ENCODE measurements at places on chromosomes 16 and 17.

GRCh38 chr16:19113577-19114358, at the start of gene ITPRIPL2:
TSS of gene ITPRIPL2 (plus strand) at chr16:19113964. CDS start at chr16:19114462, 498 bp downstream.
- DNase-seq: no peak

- DNase-seq: no peak
Measured at GRCh38 chr16:50464325-50465290, 83.6 kb upstream of the NKD1 start.

GRCh38 chr16:629185-629832, 1.5 kb upstream of the WFIKKN1 start:
- DNase-seq: no peak

- no peak for DNase-seq
Measured at GRCh38 chr17:81869221-81870130, 1.7 kb downstream of the ARHGDIA start.

DNA sequence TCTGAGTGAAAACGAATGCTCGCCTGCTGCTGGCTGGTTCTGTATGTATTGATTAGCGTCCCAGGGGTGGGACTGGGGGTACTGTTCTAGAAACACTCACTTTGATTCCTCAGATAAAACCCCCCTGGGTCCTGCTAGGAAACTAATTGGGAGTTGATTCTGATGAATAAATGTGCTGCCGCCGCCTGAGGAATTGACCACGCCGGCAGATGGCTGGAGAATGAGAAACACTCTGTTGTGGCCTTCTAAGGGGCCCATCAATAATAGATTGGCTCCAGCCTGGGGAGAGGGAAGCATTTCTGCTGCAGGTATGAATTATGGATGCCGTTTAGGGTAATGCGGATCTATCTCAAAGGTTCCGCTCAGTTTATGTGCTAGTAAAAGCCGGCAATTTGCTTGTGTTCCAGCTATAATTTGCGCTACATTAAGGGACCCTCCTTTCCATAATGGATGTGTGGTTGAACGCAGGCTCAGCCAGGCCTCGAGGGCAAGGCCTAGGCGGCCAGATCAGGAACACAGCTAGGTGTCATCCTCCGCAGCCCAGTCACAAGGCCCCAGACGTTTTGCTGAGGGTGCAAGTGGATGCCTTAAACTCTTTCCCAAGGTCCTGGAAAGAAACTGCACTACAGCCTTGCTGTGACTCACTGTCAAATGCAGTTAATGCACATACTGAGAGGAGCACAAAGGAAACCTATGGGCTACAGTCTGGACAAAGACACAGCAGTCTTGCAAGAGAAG, 132.2 kb upstream of the HS3ST2 start:
- DNase-seq: no peak

GRCh38 chr16:56050916-56051315, 140.4 kb upstream of the GNAO1 start:
- no peak for DNase-seq

- DNase-seq: no peak
Measured at GRCh38 chr16:56475201-56475600, 23.8 kb downstream of the OGFOD1 start.

GRCh38 chr16:13178318-13178717, 276.9 kb downstream of the SHISA9 start:
- DNase-seq: no peak

DNA sequence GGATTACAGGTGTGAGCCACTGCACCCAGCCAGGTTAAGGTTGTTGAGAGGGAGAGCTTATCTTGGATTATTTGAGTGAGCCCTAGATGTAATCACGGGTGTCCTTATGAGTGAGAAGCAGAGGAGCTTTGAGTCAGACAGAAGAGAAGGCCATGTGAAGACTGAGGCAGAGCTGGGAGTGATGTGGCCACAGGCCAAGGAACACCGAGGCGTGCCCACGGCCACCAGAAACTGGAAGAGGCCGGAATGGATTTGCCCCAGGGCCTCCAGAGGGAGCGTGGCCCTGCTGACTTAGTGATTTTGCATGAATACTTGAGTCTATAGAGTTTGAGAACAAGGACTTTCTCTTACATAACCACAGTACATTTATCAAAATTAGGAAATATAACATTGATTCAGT, 137.7 kb downstream of the RPTOR start:
- DNase-seq: no peak

DNA sequence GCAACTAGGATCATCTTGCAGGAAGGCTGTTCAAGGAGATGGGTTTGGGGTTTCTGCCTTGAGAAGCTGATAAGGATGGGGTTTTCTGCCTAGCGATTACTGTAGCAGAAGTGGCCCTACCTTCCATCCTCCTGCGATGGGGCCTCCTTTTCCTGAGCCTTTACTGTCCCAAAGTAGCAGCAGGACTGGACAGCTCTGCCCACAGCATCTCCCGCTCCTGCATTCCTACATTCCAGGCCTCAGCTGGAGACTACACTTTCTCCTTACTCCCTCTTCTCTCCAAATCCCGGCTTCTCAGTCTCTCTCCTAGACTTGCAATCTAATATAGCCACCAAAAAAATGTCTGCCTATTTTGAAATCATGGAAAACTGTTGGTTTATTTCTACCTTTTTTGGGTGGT, 355.4 kb downstream of the CA10 start:
- DNase-seq: no peak

DNA sequence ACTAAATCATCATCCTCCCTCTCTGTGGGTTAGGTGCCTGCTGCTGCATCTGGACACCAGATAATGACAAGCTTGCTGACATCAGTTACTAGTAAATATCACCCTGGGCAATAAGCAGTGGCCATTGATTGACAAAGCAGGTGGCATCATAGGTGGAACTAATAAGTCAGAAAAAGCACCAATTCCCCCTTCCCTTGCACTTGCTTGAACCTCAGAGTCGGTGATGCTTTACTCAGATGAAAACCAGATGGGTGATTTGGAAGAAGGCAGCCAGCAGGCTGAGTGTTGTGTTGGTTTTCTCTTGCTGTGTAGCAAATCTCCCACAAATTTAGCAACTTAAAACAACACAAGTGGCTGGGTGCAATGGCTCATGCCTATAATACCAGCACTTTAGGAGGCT, 146.9 kb upstream of the NOL11 start:
- DNase-seq: no peak

DNA sequence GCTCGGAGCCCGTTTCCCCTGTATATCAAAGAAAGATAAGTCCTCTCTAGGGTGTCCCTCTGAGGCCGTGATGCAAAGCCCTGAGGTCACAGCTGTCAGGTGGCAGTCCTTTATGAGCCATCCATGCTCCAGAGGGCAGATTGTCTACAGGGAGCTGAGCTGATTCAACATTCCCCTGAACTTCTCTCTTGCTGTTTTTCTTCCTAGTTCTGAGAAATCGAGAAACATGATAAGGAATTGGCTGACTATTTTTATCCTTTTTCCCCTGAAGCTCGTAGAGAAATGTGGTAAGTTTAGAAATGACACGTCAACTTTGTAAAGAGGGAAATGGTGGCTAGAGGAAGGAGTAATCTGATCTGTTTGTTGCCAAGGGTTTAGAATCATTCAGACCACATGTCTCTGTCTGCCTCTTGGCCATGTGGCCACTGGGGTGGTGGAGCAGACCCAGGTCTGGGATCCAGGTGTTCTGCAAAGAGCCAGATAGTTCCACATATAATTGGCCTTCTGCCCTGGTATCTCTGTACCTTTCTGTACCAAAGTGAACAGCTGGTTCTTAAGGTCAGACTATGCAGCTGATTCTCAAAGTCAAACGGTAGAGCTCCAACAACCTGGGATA, 3.5 kb downstream of the CTNS start:
- DNase-seq: no peak

DNA sequence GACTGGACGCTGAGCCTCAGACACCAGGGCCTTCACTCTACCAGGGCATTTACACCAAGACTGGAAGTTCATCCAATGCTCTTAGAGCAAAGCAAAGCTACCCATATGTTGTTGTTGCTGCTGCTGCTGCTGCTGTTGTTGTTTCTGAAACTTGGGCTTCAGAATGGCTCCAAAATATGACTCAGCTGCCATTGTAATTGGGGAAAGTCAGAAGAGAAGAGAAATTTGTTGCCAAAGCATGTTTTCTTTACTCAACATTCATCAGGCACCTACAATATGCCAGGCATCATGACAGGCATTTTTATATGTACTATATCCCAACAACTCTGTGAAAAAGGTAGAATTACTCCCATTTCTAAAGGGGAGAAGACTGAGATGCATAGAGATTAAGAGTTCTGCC, 11.9 kb downstream of the KRT32 start:
- no peak for DNase-seq

GRCh38 chr16:51624080-51624775, 473.2 kb upstream of the SALL1 start:
- no peak for DNase-seq

DNA sequence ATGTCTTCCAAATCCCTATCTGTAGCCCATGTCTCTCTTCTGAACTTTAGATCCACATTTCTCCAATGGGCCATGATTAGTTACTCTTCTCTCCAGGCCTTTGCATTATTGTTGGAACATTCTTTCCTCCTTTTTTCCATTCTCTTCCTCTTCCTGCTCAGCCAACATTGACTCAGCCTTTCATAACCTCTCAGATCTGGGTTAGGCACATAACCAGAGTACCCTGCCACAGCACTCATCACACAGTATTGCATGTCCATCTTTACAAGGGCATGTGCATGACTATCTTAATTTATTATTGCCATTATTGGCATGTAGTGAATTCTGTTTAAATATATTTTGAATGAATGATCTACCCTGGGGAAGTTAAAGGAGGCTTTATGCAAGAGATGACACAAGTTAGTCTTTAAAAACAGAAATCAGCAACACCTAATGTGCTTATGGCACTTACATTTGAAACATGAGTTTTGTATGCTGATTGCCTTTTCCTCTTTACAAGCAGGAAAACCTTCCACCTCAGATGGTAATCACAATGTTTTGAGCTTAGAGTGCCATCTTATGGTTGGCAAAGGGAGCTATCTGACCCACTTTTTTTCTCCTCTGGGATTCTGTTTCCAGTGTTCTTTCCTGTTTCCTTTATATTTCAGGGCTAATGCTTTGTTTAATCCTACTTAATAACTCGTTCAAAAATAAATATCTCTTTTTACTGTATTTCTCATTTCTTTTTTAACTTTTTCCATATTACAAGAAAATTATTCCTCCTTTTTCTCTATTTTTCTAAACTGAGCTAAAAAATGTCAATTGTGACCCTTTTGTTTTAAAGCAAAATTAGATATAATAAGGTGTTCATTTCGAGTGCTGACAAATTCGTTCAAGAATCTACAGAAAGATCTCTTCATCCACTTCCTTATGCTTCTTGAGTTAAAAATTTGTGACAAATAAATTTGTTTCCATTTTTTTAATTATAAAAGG, 151.0 kb upstream of the RBL2 start:
- no peak for DNase-seq

Data from T-helper 9 cell (primary cell).